Cerebellar nuclear complex (tissue), 1 donor: ENCODE measurements at places on chromosomes 6 and 20.

GRCh38 chr6:30570740-30571074 is 535 bp upstream of the ABCF1 start:
- DNase-seq, result no peak

GRCh38 chr6:10190042-10190441 is 224.8 kb downstream of the TFAP2A start:
- no peak for DNase-seq

DNA sequence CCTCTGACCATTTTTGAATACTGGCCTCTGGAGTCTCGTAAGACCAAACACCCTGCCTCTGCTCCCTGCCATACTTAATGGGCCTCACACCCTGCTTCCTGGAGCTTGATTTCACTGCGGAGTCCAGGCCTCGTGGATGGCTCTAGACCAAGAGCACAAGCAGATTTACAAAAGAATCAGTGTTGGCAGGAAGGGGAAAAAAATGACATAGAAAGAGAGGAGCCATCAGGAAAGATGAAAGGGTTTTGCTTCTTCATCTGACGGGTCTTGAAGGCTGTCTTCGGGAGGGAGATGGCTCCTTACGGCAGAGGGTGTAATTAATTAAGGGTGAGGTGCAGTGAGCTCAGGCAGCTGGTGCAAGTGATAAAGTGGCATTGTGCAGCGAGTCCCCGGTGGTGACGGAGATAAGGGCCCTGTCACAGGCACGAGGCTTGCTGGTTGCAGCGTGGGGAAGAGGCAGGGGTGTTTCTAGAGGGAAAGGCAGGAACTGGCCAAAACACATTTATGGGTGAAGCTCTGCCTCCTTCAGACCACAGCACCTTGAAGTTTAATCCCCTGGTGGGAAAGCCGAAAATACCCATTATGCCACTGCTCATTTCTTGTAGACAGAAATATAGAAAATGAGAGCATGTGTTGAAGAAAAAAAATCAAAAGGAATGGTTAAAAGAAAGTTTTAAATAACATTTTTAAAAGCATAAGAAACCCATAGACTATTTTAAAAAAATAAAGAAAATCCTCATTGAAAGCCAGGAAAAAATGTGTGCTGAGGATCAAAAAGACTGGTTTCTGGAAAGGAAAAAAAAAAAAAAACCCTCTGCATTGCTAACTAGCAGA is 128.6 kb upstream of the LRFN2 start:
- DNase-seq, result no peak

- no peak for DNase-seq
Observed at GRCh38 chr20:38002422-38002821, 30.8 kb downstream of the TTI1 start.

GRCh38 chr6:63706630-63707029 is 71.0 kb downstream of the PHF3 start:
- DNase-seq, result no peak

GRCh38 chr20:16898433-16898832 is 150.3 kb downstream of the OTOR start:
- no peak for DNase-seq

GRCh38 chr6:152478377-152479010 is 158.7 kb downstream of the SYNE1 start:
- no peak for DNase-seq
